ENCODE measurements at places on chromosomes 11 and 22.

DNA sequence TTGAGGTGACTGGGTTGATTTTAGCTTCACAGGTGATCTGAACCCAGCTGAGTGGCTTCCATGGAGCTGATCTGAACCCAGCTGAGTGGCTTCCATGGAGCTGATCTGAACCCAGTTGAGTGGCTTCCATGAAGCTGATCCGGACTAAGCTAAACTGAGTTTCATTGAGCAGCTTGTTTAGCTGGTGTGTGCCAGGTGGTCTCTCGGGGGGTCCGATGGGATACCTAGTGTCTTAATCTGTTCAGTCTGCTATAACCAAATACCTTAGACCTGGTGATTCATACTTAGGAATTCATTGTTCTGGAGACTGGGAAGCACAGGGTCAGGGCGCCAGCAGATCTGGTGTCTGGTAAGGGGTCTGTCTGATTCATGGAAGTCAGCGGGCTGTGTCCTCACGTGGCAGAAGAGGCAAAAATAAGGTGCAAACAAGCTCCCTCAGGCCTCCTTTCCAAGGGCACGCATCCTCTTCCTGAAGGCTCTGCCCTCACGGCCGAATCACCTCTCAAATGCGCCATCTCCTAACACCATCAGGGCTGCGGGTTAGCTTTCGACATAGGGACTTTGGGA, 52.5 kb upstream of the KCNQ1OT1 start:
- DNase-seq, result no peak

DNA sequence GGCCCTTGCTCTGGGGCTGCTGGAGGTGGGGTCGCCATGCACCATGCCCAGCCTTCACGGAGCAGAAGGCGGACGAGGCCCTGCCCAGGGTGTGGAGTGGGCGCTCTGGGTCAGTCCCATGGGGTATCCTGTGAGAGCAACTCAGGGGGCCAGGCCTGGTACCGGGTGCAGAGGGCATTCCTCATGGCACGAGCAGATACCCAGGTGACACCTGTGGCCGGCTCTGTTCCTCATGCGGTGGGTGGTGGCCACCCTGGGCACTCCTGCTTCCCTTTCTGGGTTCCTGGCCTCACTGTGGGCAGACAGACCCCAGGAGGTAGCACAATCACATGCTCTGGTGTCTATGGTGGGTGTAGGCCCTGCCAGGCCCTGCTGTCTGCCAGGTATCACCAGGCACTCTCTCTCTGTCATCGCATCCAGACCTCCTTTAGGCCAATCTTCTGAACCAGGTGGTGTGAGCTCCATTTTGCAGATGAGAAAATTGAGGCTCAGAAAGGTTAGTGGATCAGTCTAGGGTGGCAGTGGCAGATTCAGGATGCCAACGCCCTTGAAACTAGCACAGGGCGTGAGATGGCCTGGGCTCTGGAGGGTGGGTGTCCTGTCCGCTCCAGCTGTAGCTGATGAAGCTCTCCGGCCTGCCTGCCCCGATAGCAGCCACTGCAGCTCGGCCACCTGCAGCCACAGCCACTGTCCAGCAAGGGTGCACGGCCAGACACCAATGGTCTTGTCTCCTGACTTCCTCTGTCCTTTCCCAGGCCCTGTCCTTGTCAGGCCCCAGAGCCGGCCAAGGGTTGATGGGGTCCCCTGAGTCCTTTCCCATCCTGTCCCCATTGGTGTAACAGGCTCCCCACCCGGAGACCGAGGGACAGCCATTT, 15.1 kb downstream of the DGKZ start:
- DNase-seq, result no peak

GRCh38 chr11:78635814-78636506, 61.3 kb upstream of the NARS2 start:
- no peak for DNase-seq

GRCh38 chr22:40436505-40437431, 66.4 kb downstream of the SGSM3 start:
- no peak for DNase-seq

DNA sequence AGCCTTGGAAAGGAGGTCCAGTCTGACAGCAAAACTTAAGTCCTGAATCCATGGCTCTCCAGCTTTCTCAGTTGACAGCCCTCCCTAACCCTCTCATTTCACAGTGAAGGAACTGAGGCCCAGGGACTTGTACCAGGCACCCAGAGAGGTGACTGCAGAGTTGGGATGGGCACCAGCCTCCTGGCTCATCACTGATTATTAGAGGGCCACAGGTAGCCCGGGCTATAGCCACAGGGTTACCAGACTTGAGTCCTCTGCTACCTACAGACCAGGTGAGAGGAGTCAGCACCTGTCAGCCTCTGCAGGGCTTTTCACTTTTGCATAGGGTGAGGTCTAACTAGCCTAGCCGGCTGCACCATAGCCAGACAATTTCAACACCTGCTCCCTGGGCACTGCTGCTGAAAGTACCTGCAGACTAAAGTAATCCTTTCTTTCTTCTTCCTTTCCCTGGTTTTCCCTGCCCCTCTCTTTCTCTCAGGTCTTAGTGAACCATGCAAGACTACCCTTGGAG, 37.6 kb downstream of the SYT13 start:
- DNase-seq, result no peak

DNA sequence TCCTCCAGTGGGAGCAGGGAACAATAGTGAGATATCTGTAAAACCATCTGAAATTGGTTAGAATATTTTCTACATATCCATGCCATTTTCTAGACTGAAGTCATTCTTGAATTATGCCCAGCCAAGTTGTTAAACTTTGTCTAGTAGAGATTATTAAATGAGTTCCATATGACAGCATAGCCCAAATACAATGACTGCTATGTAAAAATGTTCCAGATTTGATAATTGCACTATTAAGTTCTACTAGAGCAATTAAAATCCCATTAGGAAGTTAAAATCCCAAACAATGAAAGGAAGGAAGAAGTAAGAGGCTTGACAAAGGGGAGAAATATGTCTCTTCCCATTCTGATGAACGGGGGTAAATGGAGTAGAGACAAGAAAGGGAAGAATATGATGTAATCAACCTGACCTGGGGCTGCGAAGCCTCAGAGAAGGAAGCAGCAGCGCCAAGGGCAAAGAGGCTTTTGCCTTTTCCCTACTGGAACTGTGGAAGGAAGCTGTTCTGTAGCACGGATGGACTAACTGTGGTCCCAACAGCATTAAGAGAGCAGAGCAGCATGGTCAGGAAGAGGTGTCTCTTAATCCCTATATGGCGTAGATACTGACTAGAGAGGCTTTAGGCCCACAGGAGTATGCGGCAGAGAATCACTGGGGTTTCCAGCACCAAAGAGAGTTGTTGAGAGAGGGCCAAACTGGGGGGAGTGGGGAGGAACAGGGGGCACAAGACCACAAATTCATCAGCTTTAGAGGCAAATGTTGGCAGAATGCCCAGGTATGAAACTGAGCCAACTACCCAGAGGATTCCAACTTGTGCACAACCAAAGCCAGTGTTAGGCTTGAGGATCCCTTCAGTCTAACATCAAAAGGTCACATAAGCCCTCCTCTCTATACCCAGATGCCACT, 26.7 kb downstream of the RRP8 start:
- DNase-seq, result no peak

GRCh38 chr22:40414838-40415505, 44.6 kb downstream of the SGSM3 start:
- DNase-seq, result no peak

GRCh38 chr11:28110108-28110820, 2.1 kb downstream of the METTL15 start:
- DNase-seq, result peak; percentile 45

- no peak for DNase-seq
Measured at GRCh38 chr11:105870516-105871113, 151.4 kb downstream of the MSANTD4 start.

GRCh38 chr11:11409901-11410300, 56.9 kb upstream of the CSNK2A3 start:
- no peak for DNase-seq

DNA sequence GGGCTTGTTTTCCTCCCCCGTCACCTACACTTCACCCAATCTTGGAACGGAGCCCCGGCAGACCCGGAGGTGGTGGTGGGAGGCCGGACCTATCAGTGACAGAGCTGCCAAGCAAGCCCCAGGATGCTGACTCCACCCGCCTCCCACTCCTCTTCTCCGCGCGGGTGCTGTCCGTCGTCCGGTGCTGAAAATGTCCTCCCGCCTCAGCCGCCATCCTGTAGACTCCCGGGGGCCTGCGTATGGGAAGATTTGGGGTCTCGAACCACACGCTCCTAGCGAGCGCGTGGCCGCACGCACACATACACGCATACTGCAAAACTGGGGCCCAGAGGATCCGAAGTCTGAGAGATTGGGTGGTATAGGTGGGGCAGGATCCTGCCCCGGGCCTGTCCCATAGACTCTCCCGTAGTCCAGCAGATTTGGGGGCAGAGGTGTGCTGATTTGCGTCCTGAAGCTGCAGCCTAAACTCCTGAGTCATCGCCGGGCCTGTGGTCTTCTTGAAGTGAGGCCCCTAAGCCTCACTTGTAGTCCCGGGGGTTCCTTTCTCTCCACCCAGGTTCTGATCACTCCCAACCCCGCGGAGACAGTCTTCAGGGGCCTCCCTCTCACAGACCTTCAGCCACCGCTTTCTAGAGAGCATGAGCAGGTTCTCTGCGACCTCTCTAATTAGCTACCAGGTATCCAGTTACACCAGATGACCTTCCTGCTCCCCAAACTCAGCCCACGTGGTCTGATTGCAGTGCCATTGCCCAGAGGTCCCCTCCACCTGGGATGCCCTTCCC, 796 bp upstream of the YIF1A start:
- no peak for DNase-seq

DNA sequence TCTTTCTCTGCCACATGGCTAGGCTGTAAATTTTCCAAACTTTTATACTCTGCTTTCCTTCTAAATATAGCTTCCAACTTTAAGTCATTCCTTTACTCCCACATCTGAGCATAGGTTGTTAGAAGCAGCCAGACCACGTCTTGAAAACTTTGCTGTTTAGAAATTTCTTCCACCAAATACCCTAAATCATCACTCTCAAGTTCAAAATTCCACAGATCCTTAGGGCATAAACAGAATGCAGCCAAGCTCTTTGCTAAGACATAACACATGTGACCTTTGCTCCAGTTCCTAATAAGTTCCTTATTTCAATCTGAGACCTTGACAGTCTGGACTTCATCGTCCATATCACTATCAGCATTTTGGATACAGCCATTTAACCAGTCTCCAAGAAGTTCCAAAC, 749.9 kb downstream of the METTL15 start:
- no peak for DNase-seq

DNA sequence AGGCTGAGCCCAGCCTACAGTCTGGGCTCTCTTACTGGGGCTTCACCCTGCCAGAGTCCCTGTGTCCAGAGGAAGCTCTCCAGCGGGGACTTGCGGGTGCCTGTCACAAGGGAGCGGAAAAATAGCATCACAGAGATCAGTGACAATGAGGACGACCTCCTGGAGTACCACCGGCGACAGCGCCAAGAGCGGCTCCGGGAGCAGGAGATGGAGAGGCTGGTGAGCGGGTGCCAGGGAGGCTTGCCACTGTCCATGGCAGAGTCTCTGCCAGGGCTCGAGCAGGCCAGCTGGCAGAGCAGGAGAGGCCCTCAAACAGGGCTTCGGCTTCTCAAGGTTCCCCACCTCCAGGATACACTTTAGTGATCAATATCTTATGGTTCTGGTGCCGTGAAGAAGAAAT, 21.0 kb downstream of the PHLDB1 start:
- DNase-seq, result no peak

DNA sequence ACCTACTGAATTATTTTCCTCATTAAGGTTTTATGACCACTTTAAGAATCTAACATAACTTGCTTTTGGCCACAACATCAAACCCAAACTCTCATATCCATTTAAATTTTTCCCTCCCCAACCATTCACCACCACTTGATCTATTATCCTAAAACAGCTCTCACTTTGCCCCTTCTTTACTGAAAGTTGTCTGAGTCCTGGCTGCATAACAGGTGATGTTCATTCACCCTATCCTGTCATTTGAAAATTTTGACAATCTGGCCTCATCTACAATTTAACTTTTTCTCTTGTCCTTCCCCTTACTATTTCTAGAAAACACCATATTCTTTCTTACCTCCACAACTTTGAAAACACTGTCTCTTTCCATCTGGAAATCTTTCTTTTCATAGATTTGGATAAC, 89.3 kb downstream of the BDNF start:
- DNase-seq, result no peak

GRCh38 chr11:71504531-71504930, 22.5 kb upstream of the KRTAP5-7 start:
- no peak for DNase-seq

- DNase-seq, result no peak
Measured at GRCh38 chr11:93482556-93482955, 60.6 kb downstream of the SMCO4 start.

DNA sequence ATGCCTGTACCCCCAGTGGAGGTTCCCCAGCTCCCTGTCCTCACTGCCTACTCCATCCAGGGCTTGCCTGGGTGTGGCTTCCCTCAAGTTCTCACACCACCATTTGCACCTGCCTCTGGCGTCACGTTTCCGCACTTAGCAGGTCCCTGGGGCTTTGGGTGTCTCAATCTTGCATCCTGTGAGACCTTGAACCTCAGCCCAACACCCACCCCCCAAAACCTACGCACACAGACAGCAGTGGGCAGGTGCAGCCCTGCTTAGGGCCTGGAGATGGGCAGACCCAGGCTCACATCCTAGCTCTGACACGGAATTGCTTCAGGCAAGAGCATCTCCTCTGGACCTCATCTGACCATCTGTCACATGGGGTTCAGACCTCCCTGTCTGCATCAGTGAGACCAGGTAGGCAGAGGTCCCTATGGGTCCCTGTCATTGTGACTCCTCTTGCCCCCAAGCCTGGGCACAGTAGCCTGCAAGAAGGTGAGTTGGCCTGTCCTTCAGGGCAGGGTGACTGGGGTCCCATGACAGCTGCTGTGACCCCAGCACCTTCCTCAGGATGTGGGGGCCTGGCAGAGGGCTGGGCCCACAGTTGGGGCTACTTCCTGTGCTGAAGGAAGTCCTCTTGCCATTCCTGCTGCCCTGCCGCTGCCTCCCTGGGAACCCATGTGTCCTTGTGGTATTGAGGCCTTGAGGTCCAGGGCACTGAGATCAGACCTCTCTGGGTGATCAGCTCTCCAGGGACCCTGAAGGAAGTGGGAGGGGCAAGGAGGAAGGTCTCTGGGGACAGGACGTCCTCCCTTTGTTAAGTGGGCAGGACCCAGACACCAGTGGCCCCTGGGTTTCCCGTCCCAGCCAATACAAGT, 2.0 kb downstream of the SIPA1 start:
- peak; percentile 78 for DNase-seq

GRCh38 chr22:24805790-24806662, at the start of gene SGSM1:
Gene SGSM1 (plus strand): TSS chr22:24806211. CDS start chr22:24806326, 115 bp downstream.
- DNase-seq, result peak; percentile 35

GRCh38 chr11:5280582-5281102, 10.9 kb upstream of the HBE1 start:
- DNase-seq, result peak; percentile 80

DNA sequence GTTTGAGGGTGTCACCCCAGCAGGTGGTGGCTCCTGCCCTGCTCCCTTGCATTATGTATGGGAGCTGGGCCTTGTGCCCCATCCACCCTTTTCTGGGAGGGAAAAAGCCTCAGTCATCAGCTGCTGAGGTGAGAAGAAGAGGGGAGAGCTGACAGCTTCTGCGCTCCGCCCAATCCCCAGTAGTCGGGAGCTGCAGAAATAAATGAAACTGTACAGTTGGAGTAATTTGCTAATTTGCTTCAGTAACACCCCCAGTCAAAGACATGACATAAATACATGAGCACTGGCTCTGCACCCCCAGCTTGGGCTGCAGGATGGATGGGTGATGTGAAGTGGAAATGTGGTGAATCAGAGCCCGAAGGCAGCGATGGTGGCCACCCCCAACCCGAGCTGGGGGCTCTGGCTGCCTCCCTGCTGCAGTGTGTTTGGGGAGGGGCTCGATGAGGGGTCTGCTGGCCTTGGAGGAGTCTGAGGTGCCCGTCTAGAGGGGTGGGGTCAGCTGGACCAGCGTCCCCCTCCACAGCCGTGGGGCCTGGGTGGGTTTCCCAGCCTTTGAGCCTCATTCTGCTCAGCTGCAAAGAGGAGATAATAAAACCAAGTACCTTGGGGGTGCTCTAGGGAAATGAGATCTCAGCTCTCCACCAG, 59.2 kb downstream of the MPPED1 start:
- no peak for DNase-seq

Data from NK-92 treated with Interleukin-12 subunit alpha and Interleukin-12 subunit beta, amount 100 ng/mL, for 24 hours (cell line).